Osteoblast (primary cell): ENCODE measurements at places on chromosomes 3 and 15. TPM values are rescaled to one million over a fixed set of nuclear protein-coding genes. Genes with fewer than 3 reads are reported as not detected.

DGKG gene
- 2.5 and 2.9 TPM in 2 replicates for total RNA-seq

ACP3 gene
- total RNA-seq: under 0.01 TPM in 1 of 2 replicates, not detected in the other

SNTN gene
- total RNA-seq: not detected in 2 replicates

NDUFB4 gene
- 38.4 and 40.7 TPM in 2 replicates for total RNA-seq

FSTL1 gene
- total RNA-seq: 1,825 and 2,074 TPM in 2 replicates

AP4E1 gene
- total RNA-seq: 19.2 and 23.3 TPM in 2 replicates

LRRC49 gene
- 13.0 and 18.1 TPM in 2 replicates for total RNA-seq

WDR49 gene
- under 0.01 TPM in 1 of 2 replicates, not detected in the other for total RNA-seq

RPL39L gene
- total RNA-seq: 7.6 and 9.1 TPM in 2 replicates

GABRR3 gene
- total RNA-seq: not detected in 2 replicates

EPB42 gene
- not detected in 2 replicates for total RNA-seq

CLDN18 gene
- total RNA-seq: not detected in 2 replicates

PSTPIP1 gene
- total RNA-seq: not detected in 2 replicates

KLF15 gene
- total RNA-seq: 4.3 and 4.4 TPM in 2 replicates
